Astrocyte (in vitro differentiated cells and primary cell): ENCODE measurements at places on chromosomes 3 and 15. TPM values are rescaled to one million over a fixed set of nuclear protein-coding genes. Genes with fewer than 3 reads are reported as not detected.

GRCh38 chr3:188353426-188353825 is 199.5 kb downstream of the LPP start:
- H3K27me3 ChIP-seq, result no peaks in the 10 kb centered on the region
- DNase-seq, result no peak
- H3K27ac ChIP-seq, result no peak overlapping the region
- H3K4me1 ChIP-seq, result peaks cover 15% of the 10 kb centered on the region
- H3K36me3 ChIP-seq, result peaks cover 2% of the 10 kb centered on the region

- H3K36me3 ChIP-seq, result no peaks in the 10 kb centered on the region
- no peak overlapping the region for H3K27ac ChIP-seq
- no peaks in the 10 kb centered on the region for H3K27me3 ChIP-seq
Observed at GRCh38 chr3:140953028-140953960, 11.7 kb downstream of the SLC25A36 start.

GRCh38 chr3:112894258-112894657 is 47.6 kb upstream of the CD200R1L start:
- H3K27ac ChIP-seq, result no peak overlapping the region
- H3K4me1 ChIP-seq, result peaks cover 3% of the 10 kb centered on the region
- peaks cover 3% of the 10 kb centered on the region for H3K27me3 ChIP-seq
- DNase-seq, result peak; percentile 74

MCF2L2 gene
- total RNA-seq, result 0.89 and 1.2 TPM in 2 replicates

DNA sequence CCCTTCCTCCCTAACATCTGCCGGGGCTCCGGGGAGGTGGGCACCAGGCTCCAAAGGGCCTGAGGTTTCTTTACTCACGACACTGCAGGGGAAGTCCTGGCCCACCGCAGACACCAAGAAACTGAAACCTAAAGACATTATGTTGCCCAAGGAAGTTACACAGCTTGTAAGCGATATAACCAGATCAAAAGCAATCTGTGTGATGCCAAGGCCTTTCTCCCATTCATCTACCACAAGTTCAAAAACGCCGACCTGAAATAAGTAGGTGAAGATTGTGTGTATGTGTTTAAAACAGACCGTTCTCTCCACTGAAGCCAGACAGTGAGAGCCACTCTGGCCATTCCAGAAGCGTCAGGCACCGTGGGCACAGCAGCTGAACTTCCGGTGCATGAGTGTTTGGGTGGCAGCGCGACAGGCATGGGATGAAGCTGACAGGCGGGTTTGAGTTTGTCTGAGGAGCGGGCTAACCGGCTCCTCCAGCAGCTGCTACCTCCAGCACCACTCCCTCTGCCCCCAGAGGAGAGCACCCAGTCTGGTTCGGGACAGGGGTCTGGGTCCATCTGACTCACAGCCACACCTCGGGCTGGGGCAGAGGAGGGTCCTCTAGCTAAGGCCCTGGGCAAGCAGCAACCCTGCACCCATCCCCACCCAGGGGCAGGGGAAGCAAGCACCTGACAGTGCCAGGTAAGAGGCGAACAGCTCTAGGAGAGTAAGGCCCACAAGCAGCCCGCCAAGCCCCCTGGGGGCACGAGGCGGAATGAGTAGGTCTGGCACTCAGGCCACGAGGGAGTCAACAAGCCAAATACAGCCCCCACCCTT is 1.3 kb downstream of the TNK2 start:
- no peak for DNase-seq
- H3K4me3 ChIP-seq, result no peak overlapping the region
- H3K27me3 ChIP-seq, result no peaks in the 10 kb centered on the region
- H3K36me3 ChIP-seq, result no peaks in the 10 kb centered on the region
- peaks cover 22% of the 10 kb centered on the region for H3K4me1 ChIP-seq
- no peak overlapping the region for H3K27ac ChIP-seq

SERP1 gene
- total RNA-seq, result 119 and 131 TPM in 2 replicates

GRCh38 chr3:3196148-3196861 is 16.8 kb upstream of the CRBN start:
- no peaks in the 10 kb centered on the region for H3K4me1 ChIP-seq
- H3K36me3 ChIP-seq, result no peaks in the 10 kb centered on the region
- no peak overlapping the region for H3K4me3 ChIP-seq
- DNase-seq, result no peak

DNA sequence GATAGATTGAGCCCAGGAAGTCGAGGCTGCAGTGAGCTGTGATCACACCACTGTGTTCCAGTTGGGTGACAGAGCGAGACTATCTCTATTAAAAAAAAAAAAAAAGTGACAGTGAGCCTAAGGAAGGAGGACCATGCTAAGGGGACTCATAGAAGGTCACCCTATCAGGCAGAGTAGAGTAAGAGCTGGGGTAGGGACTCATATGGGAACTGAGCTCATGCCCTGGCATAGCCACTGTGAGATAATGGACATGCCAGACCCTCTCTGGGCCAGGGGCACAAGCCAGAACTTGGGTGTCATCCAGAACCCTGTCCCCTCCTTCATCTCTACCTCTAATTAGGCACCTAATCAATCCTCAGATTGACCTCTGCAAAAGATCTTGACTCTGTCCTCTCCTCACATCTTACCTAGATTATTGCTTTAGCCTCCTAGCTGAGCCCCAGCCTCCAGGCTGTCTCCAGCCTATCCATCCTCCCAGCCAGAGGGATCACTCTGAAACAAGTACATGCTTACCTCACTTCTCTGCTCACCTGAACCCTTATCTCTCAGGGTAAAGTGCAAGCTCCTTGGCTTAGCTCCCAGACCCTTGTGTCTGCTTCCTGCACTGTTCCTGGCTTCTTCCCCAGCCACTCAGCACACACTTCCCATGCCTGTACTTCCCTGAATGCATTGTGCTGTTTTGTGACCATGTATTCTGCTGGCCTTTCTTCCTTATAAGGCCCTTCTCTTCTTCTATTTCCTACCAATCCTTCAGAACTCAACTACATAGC is 76.4 kb downstream of the DAPK2 start:
- no peaks in the 10 kb centered on the region for H3K36me3 ChIP-seq
- no peaks in the 10 kb centered on the region for H3K27me3 ChIP-seq
- DNase-seq, result no peak
- peaks cover 9% of the 10 kb centered on the region for H3K4me1 ChIP-seq
- H3K27ac ChIP-seq, result no peak overlapping the region

DNA sequence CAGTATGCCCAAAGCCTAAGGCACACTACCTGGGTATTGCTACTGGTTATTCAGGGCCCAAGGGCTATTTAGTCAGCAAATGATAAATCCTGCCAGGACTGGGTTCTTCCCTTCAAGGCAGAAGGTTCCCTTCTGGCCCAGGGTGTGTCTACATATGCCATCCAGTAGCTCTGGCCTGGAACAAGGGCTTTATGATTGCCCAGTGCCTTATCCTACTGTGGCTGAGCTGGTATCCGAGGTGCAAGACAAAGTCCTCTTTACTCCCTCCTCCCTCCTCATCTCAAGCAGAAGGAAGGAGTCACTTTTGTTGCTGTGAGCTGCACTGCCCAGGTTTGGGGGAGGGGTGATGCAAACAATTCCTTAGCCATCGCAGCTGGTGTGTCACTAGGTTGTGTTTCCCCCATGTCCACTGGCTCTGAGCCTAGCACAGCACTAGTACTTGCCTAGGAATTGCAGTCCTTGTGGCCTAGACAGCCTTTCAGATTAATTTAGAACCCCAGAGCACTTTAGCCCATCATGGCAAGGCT is 221.8 kb upstream of the TGFBR2 start:
- H3K27ac ChIP-seq, result no peak overlapping the region
- H3K4me1 ChIP-seq, result no peaks in the 10 kb centered on the region
- no peaks in the 10 kb centered on the region for H3K36me3 ChIP-seq

GRCh38 chr3:160278210-160278609 is 53.0 kb downstream of the C3orf80 start:
- H3K36me3 ChIP-seq, result no peaks in the 10 kb centered on the region
- H3K4me3 ChIP-seq, result no peak overlapping the region

DNA sequence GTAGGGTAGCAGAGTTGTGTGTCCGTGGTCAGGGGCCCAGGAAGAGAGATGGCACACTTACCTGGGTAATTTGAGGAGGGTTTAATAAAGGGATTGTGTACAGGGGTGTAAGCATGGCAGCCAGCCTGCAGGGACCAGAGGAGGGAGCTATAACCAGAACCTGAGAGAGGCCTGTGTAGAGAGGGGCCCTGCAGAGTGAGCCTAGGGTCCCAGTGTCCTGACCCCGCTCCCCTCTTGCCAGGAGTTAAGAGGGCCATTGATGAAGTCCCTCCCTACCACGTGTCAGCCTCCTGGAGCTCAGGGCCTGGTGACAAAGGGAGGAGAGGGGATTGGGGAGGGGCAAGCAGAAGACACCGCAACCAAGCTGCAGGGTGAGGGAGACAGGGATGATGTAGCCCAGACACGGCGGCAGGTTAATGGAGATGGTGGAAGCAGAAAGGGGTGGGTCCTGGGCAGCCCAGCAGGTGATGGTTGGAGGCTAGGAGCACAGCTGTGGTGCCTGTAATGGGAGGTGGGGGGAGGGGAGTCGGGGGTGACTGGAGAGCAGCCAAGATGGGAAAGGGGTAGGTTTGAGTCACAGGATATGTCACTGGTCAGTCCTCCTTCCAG is 165.4 kb upstream of the TOPAZ1 start:
- DNase-seq, result no peak
- no peak overlapping the region for H3K4me3 ChIP-seq
- no peaks in the 10 kb centered on the region for H3K4me1 ChIP-seq

DNA sequence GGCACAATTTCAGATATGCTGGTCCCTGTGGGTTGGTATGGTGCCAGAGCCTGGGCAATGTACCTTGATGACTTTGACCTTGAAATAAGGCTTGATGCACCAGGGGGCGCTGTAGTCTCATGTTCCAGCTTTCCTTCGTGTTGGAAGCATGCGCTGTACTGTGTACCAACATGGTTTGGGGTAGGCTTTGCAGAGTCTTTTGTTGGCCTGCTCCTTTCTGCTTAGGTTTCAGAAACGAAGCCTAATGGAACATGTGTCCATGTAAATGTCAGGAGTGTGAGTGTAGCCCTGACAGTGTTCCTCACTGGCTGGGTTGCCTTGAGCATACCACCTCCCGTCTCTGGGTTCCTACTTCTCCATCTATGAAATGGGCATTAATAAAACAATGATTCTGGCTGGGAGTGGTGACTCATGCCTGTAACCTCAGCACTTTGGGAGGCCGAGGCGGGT is 3.6 kb upstream of the CCR4 start:
- peaks cover 5% of the 10 kb centered on the region for H3K27me3 ChIP-seq
- H3K4me1 ChIP-seq, result no peaks in the 10 kb centered on the region
- DNase-seq, result peak; percentile 47
- H3K36me3 ChIP-seq, result no peaks in the 10 kb centered on the region
- no peak overlapping the region for H3K4me3 ChIP-seq

MRPL3 gene
- 73.8 and 76.1 TPM in 2 replicates for total RNA-seq

A4GNT gene
- not detected in 2 replicates for total RNA-seq

C3orf38 gene
- total RNA-seq, result 35.0 and 37.9 TPM in 2 replicates

ALDH1A3 gene
- 0.55 and 0.95 TPM in 2 replicates for total RNA-seq

- no peaks in the 10 kb centered on the region for H3K36me3 ChIP-seq
- no peaks in the 10 kb centered on the region for H3K27me3 ChIP-seq
- no peak for DNase-seq
- H3K4me1 ChIP-seq, result no peaks in the 10 kb centered on the region
- no peak overlapping the region for H3K4me3 ChIP-seq
- H3K27ac ChIP-seq, result no peak overlapping the region
Observed at GRCh38 chr3:189625071-189625470, 6.1 kb upstream of the TP63 start.

- DNase-seq, result no peak
- H3K27me3 ChIP-seq, result no peaks in the 10 kb centered on the region
- no peak overlapping the region for H3K27ac ChIP-seq
- H3K4me3 ChIP-seq, result no peak overlapping the region
Observed at GRCh38 chr3:169128579-169128978, 534.9 kb downstream of the MECOM start.

OR5K2 gene
- not detected in 2 replicates for total RNA-seq

SIDT1 gene
- total RNA-seq, result not detected in 2 replicates

DNA sequence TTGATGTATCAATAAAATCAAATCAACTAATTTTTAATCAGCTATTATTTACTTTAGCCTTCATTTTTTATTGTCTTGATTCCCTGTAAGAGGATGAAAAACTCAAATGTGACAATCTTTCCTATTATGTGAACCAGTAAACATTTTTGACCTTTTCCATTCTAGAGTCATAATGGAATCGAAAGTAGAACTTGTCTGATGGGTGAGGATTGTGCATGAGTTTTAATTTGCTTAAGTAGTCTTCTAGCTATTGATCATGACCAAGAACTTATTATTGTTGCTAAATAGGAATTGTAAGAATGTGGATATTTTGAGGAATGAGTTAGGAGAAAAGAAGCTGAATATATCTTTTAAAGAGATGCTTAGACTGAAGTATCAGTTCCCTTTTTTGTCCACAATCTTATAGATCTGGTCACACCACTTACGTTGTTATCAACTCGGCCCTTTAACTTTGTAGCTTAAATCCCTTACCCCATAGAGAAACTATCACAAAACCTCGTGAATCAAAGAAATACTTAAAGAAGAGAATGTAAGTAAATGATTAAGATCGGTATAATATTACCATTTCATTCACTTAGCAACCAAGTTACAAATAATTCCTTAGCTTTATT is 147.3 kb downstream of the TP63 start:
- no peaks in the 10 kb centered on the region for H3K27me3 ChIP-seq
- H3K27ac ChIP-seq, result no peak overlapping the region
- peaks cover 2% of the 10 kb centered on the region for H3K4me1 ChIP-seq
- H3K36me3 ChIP-seq, result no peaks in the 10 kb centered on the region
- no peak overlapping the region for H3K4me3 ChIP-seq

DNA sequence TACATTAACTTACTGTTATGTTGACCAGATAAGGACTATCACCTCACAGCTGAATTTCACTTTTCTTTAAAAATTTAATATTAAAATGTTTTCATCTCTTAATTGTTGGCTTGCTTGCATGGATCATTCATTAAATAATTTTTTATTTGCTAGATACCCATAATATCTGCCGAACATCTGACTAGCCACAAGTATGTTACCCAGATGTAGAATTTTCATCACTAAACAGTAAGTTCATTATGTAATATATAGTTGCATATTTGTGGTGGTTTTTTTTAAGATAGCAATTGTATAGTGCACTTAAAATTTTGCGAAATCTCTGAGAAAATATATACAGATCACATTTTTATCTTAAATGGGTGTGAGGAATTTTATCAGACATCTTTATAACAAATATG is 190.4 kb downstream of the MBNL1 start:
- H3K27me3 ChIP-seq, result no peaks in the 10 kb centered on the region
- no peak overlapping the region for H3K27ac ChIP-seq
- H3K4me1 ChIP-seq, result no peaks in the 10 kb centered on the region
- H3K36me3 ChIP-seq, result peaks cover 36% of the 10 kb centered on the region
- DNase-seq, result no peak
- H3K4me3 ChIP-seq, result no peak overlapping the region

DNAH12 gene
- total RNA-seq, result 0.23 and 0.36 TPM in 2 replicates

DAZL gene
- total RNA-seq, result not detected in 2 replicates

COL7A1 gene
- 25.8 and 28.7 TPM in 2 replicates for total RNA-seq

DNA sequence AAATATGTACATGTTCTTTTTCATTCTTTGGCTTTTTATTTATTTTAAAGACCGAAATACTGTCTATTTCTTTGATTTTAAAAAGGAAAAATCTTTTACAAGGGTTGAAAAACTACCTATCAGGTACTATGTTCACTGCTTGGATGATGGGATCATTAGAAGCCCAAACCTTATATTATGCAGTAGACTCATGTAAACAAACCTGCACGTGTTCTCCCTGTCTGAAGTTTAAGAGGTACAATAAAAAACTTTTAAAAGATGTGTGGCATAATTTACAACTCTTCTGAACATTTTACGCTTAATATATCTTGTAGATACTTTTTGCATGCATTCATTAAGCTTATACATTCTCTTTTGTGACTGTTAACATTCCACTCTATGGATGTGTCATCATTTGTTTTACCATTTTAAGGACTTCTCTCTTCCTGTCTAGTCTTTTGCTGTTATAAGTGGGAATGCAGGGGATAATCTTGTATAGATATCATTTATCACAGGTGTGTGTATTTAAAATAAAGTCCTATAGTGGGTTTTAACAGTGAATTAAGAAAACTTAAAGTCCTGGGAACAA is 6.2 kb downstream of the MGA start:
- H3K4me3 ChIP-seq, result no peak overlapping the region
- DNase-seq, result peak; percentile 40
- H3K36me3 ChIP-seq, result peaks cover 4% of the 10 kb centered on the region
- H3K4me1 ChIP-seq, result peaks cover 14% of the 10 kb centered on the region
- no peak overlapping the region for H3K27ac ChIP-seq
- H3K27me3 ChIP-seq, result no peaks in the 10 kb centered on the region
